CD8-positive, alpha-beta memory T cell (primary cell): ENCODE measurements at places on chromosomes 7 and 10.

DNA sequence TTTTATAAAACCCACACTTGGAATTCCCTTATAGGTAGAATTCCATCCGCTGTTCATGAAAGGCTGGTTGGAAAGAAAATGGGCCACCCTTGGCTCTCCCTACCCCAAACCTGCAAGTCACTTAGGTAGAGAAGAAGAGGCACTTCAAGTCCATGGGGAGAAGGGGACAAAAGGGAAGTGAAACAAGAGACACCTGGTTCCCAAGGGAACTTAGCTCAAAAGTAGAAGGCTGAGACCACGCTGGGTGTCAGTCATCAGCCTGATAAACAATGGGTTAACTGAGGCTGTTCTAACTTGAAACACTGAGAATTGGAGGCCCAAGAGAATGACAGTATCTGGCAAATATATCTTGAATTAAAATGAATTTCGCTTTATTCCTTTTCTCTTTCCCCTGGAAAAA is 330.8 kb upstream of the NFE2L3 start:
- no peak for DNase-seq

- DNase-seq, result no peak
These were observed 34.5 kb upstream of the ING3 start for GRCh38 chr7:120916121-120916520.

- peak; percentile 47 for DNase-seq
These were observed 5.6 kb downstream of the TMEM120A start for GRCh38 chr7:75988568-75989499.

DNA sequence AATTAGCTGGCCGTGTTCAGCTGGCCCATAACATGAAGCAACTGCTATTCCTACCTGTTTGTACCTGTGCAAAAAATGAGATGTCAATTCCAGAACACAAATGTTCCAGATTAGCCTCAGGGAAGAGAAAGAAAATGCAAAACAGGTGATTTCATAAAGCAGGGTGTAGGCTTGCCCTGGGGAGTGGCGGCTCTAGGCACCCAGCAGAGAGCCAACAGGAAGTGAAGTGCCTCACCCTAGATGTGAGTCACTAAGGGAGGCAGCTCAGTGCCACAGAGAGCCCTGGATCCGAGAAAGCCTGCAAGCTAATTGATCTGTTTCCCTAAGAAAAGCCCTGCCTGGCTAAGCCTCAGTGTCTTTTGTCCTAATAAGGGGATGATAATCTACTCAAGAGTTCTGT is 240.0 kb downstream of the ARHGAP21 start:
- no peak for DNase-seq

DNA sequence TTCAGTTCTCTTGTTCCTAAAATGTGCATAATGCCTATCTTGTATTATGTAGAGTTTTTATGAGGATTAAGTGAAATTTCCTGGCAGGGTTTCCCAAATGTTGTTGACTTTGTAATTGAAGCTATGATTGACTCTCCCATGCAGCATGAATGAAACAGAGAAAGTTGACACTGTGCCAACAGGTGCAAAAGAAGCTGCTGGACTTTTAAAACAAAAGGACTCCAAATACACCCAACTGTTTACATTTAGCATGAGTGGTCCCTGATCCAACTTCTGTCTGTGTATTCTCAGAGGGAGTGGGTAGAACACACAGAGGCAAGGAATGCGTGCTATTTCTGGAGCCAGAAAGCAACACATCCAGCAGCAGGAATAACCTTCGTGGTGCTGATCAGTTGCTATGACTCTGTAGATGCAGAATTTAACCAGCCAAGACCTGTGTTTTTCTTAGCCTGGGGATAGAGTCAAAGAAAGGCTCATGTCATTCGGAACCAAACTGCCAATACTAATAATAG is 14.4 kb upstream of the RBM20 start:
- DNase-seq, result no peak

DNA sequence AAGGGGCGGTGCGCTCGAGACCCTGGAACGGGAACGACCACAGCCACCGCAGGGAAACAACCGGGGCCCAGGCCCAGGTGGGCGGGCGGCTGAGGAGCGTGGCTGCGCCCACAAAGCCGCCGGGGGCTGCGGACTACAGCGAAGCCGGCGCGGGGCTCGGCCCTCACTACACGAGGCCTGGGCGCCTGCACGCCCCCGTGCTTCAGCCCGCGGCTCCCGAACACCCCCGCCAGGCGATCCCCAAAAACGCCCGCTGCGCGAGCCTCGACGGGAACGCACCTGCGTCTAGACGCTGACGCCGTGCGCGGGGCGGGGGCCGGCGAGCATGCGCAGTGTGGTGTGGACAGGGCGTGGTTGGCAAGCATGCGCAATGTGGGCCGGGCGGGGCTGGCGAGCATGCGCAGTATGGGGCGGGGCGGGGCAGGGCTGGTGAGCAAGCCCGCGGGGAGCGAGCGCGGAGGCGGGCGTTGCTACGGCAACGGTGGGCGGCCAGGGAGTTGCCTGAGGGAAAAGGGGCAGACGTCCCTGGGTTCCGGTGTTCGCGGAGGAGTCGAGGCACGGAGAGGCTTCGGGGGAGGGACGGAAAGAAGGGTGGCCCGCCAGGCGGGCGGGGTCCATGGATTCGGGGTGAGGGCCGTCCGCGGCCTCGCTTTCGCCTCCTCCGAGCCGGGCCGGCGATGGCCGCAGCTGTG is at the start of gene RNF32:
RNF32 (plus strand) TSS at position 518 of the 692 bp plus-strand sequence. CDS start 3,104 bp downstream, outside the sequence.
- peak; percentile 82 for DNase-seq

DNA sequence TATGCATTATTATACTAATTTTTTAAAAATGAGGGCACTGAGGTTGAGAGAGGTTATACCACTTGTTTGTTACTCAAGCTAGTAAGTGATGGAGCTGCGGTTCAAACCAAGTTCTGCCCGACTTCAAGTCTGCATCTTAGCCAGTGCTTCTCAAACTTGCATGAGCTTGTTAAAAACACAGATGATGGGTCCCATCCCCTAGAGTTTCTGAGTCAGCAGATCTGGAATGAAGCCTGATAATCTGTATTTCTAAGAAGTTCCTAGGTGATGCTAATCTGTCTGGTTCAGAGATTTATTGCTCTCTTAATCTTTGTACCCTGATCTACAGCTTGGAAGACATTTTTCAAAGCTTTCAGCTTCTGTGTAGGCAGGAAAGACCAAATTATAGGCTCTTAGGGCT is 67.7 kb upstream of the CC2D2B start:
- DNase-seq, result no peak

DNA sequence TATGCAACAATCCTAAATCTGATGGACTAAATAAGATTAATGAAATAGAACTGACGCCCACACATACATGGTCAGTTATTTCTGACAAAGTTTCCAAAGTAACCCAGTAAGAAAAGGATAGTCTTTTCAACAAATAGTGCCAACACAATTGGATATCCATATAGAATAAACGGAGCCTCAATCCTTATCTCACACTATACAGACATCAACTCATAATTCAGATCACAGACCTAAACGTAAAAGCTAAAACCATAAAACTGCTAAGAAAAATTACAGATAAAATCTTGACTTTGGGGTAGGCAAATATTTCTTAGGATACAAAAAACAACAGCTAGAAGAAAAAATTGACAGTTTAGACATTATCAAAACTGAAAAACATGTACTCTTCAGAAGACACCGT is 8.5 kb downstream of the CACUL1 start:
- DNase-seq, result no peak

- no peak for DNase-seq
These were observed 88.0 kb downstream of the FGFR2 start for GRCh38 chr10:121510201-121510771.

- no peak for DNase-seq
These were observed 58.1 kb downstream of the SHH start for GRCh38 chr7:155754165-155754564.

DNA sequence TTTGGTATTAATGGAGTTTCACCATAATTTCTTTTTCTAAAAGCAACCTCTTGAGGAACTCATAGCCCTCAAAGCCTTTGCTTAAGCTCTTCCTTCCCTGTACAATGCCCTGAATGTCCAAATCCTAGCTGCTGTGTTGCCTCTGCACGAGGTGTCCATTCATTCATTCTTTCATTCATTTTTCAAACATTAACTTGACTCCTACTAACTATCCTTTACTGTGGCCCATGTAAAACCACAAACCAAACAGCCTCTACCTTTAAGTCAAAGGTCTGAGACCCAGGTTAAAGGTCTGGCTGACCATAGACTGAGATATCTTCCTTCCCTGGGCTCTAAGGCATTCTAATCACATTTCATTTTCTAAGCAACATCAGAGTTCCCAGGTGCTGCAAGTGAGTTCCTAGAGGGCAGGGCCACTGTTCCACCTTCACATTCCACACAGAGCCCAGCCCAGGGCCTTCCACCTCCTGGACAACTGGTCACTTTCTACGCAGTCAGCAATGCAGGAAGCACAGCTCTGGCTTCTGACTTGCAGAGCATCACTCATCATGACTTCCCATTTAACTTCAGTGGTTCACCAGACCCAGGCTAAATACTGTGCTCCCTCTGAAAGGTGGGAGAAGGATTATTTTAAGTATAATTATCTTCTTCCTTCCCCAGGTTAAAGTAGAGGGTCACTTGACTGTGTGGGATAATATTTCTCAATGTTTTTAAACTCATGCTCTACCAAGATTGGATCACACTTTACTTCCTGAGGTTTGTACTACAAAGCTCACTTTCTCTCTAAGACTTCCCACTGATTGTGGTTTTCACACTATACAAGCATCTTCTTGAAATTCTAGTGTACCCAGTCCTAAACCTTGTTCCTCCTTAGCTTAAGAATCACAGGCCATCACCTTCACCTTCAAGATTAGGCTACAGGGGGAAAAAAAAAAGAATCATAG is 19.1 kb downstream of the ATXN7L1 start:
- DNase-seq, result no peak

- no peak for DNase-seq
These were observed 929 bp upstream of the HGF start for GRCh38 chr7:81770728-81771223.

DNA sequence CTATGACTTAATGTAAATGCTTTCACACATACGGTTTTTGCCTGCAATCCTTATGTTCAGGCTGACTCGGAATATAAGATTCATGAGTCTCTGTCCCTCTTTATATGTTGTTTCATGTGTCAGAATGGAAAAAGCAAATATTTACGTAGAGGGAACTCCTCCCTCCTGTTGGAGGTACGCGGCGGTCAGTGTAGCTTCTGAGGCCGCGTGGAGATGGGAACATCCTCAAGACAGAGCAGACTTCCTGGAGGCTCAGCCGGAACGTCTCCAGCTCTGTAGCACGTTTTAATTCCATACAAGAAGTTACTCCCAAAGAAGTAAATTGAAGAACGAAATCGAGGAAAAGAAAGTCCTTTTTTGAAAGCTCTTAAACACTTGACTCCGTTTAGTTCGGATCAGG is 248.3 kb downstream of the EBF3 start:
- no peak for DNase-seq

DNA sequence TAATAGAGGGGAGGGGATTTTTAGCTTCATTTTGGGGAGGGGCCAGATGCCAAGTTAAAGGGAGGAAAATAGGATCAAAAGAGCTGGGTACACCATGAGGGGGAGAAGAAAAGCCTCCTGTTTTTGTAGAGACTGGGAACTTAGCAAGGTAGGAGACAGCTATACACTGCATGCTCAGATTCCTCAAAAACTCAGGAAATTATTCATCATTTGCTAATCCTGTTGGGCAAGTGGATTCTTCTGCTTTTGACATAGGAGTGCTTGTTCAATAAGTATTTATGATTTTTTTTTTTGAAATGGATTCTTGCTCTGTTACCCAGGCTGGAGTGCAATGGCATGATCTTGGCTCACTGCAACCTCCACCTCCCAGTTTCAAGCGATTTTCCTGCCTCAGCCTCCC is 73.4 kb downstream of the LYZL2 start:
- DNase-seq, result no peak

DNA sequence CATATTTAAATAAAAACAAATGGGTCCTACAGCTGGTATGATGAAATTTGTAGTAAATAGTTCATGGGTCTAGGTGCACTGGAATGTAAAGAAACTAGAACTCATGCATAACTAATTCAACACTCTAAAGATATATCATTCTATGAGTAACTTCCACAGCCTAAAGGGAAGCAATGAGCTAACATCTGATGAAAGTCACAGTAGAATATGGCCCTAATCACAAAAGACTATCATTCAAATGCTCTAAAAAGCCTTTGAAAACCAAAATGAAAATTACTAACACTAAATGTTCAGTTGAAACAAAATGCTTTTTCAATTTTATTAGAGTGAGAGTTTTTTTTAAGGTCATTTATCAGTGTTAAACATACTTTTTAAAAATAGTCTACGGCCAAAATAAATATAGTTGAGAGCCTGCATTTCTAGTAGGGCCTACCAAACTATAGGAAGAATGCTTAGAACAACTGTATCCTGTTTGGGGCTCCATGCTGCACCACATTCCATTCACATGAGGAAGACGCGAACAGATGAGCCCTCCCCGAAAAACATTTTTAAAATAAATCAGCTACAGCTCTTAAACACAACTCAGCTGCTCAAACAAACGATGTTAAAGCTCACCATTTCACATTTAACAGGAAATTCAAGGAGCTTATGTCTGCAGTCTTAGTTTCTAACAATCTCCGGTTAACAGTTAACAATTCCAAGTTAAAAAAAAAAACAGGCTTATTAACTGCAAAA is 134.5 kb downstream of the NRBF2 start:
- DNase-seq, result peak; percentile 32

- no peak for DNase-seq
These were observed 343.7 kb downstream of the RPS24 start for GRCh38 chr10:78377356-78377755.

- no peak for DNase-seq
These were observed 673.1 kb upstream of the PHF14 start for GRCh38 chr7:10300577-10300976.

DNA sequence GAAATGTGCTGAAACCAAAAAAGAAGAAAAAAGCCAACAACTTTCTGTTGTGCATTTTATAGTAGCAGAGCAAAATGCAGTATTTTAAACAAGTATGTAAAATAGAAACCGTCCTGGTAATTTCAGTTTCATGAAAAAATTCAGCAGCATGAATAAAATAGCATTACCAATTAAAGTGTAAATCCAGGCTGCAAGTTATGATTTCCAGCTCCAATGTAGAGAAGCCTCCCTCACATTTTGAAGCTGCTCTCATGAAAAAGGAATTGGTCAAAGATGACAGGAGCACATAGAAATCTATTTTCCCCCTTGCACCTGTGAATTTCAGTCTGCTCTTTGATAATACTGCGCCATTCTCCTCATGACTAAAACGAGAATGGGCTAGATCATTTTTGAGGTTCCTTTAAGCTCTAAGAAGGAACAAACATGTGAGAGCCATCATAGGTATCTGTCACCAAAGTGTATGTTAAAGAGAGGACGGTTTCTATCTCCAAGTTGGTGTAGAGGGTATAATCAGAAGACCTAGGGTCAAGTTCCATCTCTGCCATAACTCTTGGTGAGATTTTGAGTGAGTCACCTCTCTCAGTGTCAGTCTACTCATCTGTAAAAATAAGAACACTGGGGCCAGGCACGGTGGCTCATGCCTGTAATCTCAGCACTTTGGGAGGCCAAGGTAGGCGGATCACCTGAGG is 107.5 kb downstream of the MTPAP start:
- DNase-seq, result no peak

- no peak for DNase-seq
These were observed 268.9 kb downstream of the PLXDC2 start for GRCh38 chr10:20085115-20085514.
